ENCODE measurements at places on chromosomes 7 and 10.

DNA sequence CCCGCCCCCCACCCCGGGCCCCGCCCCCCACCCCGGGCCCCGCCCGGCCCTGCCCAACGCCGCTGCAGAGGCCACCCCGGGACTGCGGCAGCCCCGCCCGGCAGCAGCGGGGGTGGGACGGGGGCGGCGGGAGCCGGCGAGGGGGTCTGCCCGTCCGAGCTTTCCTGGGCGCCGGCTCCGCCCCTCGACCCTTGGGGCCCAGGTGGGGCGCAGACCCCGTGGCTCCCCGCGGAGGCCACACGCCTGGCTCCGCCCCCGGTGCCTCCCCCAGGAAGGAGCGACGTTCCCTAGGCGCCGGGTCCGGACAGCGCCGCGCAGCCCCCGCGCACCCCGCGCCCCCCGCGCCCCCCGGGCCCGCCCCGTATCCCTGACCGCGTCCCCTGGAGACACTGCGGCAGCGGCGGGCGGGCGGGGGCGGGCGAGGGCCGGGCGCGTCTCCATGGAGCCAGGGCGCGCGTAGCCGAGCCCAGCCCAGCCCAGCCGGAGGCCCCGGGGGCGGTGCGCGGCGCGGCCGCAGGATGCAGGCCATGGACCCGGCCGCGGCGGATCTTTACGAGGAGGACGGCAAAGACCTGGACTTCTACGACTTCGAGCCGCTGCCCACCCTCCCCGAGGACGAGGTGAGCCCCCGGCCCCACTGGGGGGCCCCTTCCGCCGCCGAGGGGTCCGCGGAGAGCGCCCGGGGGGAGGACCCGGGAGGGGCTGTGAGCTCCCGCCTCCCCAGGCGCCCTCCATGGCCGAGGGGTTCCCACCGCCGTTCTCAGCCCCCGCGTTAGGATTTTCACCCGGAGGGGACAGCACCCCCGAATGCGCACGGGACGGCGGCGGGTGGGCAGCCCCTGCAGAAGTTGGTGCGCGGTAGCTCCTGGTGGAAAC lies at the start of gene KNDC1:
TSS of gene KNDC1 (plus strand) at position 270 of the 876 bp plus-strand sequence. CDS start at position 519, 249 bp downstream.
- no peak for DNase-seq

GRCh38 chr10:60604342-60604741 lies 173.9 kb upstream of the CDK1 start:
- no peak for DNase-seq

- no peak for DNase-seq
Observed at GRCh38 chr10:86872757-86873156, 84.7 kb downstream of the MMRN2 start.

GRCh38 chr10:4022473-4022872 lies 237.5 kb upstream of the KLF6 start:
- DNase-seq = no peak

DNA sequence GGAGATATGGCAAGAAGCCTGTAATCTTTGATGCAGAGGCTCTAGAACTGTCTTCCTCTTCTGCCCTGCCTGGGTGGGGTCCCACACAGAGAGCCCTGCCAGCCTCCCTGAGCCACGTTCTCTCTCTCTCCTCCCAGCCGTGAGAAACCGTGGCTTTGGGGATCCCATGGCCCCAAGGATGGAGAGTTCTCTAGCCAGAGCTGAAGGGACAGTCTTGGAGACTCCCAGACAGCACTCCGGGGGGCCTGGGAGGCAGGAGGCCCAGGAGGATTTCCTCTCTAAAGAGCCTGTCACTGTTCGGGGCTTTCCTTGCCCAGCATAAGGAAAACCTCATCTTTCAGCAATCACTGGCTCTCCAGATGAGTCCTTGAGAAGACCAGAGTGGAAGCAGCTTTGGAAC lies 227.1 kb downstream of the ARHGAP12 start:
- no peak for DNase-seq
